B cell (primary cell): ENCODE measurements at places on chromosomes 11 and 22.
A peak's percentile ranks its signal among the peaks of the same experiment; 100 is the strongest.

DNA sequence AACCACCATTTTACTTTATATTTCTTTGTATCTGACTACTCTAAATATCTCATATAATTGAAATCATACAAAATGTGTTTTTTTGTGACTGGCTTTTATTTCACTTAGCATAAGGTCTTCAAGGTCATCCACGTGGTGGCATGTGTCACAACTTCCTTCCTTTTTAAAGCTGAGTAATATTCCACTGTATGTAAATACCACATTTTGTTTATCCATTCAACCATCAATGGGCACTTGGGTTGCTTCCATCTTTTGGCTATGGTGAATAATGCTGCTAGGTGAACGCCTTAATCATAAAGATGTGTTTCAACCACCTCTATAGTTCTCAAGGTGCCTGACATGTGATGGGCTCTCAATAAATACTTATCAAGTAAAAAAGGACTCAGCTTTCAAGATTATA, 15.5 kb downstream of the RAB30 start:
- DNase-seq, result no peak

DNA sequence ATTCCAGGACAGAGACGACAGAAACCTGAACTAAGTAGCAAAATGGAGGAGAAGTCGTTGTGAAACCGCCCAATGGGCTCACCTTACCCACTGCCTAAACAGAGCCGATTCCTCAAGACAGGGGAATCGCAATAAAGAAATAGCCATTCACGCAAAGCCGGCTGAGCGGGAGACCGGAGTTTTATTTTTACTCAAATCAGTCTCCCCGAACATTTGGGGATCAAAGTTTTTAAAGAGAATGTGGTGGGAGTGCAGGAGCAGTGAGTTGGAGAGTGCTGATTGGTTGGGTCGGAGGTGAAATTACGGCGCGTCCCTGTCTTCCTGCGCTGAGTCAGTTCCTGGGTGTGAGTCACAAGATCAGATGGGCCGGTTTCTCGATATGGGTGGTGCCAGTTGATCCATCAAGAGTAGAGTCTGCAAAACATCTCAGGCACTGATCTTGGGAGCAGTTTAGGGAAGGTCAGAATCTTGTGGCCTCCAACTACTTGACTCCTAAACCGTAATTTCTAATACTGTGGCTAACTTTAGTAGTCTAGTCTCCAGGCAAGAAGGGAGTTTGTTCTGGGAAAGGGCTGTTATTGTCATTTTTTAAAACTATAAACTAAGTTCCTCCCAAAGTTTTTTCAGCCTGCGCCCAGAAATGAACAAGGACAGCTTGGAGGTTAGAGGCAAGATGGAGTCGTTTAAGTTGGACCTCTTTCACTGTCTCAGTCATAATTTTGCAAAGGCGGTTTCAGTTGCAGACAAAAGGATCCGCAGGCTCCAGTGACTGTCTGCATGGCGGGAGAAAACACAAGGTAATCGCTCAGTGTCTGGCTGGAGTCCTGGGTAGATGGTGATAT, 34.1 kb downstream of the OR4D9 start:
- no peak for DNase-seq

- DNase-seq, result peak; percentile 60
Measured at GRCh38 chr11:6362873-6363678, 27.2 kb upstream of the SMPD1 start.

- DNase-seq, result peak; percentile 44
Measured at GRCh38 chr11:85590848-85591483, 36.2 kb downstream of the DLG2 start.

DNA sequence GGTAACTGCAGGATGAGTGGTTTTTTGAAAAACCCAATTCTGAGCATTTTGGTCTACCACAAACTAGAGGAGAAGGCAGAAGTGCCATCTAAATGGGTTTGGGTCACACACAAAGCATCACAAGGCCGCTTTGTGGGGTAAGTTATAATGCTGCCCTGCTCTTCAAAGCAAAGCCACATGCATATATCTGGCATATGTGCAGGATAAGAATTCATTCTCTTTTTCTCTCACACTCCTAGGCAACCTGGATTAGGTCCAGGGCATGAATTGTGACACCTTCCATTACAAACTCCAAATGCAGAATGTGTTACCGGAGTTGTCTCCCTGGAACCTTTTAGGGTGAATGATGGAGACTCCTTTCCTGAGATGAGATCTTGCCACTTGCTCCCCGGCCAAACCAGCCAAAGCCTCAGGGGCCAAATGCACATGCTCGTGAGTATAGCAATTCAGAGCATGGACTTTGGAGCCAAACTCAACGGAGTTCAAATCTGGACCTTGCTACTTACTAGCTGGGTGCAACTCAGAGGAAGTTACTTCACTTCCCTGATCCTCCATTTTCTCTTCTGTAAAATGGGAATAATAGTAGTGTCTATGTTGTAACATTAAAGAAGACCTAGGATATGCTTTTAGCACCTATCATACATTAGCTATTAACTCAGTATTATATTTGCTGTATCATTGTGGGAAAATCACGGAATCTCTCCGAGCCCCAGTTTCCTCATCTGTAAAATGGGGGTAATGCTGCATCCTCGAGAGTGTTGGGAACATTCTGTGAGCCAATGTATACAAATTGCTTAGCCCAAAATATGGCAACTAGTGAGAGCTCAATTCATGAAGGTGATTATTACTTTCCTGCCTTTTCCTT, 96.6 kb downstream of the COMMD9 start:
- no peak for DNase-seq

- DNase-seq, result no peak
Measured at GRCh38 chr22:48779211-48779643, 1048.4 kb downstream of the BRD1 start.

GRCh38 chr11:40281052-40281580, 1178.3 kb downstream of the LRRC4C start:
- DNase-seq, result no peak

- no peak for DNase-seq
Measured at GRCh38 chr11:119743006-119743405, 14.0 kb upstream of the NECTIN1 start.

DNA sequence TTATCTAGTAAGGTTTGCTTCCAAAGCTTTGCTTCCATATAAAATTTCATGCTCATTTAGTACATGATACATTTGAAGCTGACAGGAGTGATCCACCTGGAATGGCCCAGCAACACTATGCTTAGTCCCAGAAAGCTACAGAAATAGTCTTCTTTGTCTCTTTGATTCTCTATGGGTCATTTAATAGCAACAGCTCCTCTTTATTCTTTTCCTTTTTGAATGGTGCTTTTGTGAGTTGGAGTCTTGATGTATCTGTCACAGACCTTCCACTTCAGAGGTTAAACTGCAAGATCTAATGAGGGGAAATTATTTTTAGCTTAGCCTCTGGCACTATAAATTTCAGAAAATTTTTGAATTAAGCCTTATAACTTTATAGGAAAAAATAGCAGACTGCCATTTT, 509.5 kb downstream of the KCNA4 start:
- DNase-seq, result no peak

DNA sequence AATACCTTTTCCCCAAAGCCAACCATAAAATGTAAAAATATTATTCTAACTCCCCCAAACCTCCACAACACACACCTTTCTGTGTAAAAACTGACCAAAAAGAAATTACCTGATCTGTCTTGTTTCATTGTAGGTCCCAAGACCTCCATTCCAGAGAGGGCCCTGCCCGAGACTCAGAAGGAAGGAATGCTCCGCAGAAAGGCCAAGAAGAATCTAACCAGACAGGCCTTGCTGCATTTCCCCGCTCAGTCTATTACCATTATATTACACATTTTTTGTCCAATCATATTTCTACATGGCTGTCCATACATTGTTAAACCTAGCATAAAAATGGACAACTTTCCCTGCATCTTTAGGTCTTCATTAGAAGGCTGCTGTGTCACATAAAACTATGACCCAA, 237.5 kb upstream of the UBASH3B start:
- DNase-seq, result no peak

DNA sequence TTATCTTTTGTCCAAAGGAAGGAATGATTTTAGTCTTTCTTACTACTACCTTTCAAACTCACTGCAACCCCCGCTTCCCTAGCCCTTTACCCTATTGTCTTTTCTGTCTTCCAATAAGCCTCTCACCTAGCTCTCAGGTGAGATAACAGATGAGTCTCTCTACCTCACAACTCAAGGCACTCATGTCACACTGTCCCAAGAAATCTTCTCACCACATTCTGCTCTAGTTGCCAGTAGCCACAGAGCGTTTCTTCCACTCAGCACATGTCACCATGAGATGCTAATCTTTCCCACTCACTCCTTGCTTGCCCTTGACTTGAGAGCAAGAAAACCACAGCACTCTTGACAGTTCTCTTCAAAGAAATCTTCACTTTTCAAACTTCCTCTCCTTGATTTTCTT, 32.7 kb upstream of the TMEM41B start:
- DNase-seq, result no peak
